ENCODE measurements at places on chromosomes 3 and 15.

DNA sequence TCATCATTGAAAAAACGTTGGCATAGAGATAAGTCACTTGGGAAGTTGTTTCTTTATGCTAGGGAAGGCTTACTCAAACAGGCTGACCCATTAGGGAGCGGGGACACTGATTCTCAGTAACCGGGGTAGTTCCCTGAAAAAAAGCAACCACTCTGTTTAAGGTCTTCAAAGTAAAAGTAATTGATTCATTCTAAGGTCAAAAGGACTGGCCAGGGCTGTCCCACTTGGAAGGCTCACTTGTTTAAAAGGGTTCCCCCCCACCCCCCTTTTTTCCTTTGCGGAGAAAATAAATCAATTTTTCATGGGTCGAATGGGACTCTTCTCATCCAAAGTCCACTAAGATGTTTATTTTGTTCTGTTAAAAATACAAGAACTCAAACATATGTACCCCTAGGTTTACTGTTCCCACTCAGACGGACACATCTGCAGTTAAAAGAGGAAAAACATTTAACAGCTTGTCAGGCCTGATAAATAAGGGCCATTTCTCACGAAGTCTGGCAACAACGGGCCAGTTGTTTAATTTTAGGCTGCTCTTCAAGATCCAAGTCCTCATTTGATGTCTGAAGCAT is 53.0 kb downstream of the ARHGEF3 start:
- DNase-seq, result no peak

GRCh38 chr3:142027735-142028134 is 121.6 kb downstream of the TFDP2 start:
- DNase-seq, result no peak

- no peak for DNase-seq
Observed at GRCh38 chr3:178246004-178246403, 290.2 kb upstream of the KCNMB2 start.

DNA sequence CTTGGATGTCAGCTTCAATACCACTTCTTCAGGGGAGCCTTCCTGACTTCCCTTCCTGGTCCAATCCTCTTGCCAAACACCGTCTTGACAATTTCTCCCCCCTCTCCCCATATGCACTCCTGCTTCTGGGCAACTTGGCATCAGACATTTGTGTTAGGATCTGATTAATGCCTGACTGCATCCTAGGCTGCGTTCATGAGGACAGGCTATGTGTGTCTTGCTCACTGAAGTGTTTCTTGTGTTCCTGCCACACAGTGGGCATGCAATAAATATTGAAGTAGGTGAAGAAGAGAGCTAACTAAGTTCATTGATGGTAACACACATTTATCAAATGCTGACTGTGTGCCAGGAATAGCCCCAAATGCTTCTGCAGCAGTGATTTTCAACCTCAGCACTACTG is 36.4 kb upstream of the WNT5A start:
- DNase-seq, result no peak

- peak; percentile 17 for DNase-seq
Observed at GRCh38 chr3:122458992-122459391, 43.1 kb upstream of the WDR5B start.

DNA sequence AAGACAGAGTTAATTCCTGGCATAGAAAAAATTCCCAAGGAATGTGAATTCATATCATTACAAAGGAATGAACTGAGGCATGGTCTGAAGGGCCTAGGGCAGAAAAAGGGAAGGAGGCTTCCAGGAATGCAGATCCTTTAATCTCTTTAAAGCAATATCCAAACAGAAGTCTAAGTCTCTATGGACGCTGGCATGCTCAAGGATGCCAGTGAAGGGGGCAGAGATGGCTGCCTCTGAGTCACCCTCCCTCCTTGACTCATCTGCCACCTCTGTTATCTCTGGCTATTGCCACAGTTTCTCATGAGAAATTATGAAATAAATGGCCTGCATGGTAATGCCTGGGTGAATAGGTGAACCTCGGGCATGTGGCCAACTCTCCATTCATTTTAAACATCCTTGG is 96.3 kb upstream of the BCL6 start:
- DNase-seq, result no peak

- no peak for DNase-seq
Observed at GRCh38 chr15:79192462-79193036, 90.0 kb upstream of the ANKRD34C start.

DNA sequence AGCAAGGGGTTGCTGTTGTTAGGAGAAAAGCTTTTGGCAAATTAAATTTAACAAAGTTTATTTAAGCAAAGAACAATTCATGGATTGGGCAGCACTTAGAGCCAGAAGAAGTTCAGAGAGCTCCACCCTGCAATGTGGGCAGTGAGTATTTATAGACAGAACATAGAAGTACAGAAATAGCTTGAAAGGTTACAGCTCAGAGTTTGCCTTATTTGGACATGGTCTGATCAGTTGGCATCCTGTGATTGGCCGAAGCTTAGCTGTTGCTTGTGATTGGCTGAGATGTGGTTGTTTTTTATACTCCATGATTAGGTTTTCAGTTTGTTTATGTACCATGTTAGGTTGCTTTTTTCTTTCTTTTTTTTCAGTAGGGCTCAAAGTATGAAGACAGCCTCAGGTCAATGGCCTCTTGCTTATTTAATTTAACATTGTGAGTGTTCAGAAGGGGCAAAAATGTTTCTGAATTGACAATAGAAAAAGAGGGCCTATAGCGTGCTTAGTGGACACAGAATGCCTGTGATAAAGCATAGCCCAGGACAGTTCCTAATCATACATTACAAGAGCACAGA is 293.8 kb downstream of the IGSF11 start:
- DNase-seq, result no peak

GRCh38 chr15:90035095-90035839 is 34.1 kb downstream of the ZNF710 start:
- DNase-seq, result no peak

- no peak for DNase-seq
Observed at GRCh38 chr3:13451301-13451673, 28.8 kb upstream of the HDAC11 start.
